ENCODE measurements at places on chromosomes 2 and 18.

DNA sequence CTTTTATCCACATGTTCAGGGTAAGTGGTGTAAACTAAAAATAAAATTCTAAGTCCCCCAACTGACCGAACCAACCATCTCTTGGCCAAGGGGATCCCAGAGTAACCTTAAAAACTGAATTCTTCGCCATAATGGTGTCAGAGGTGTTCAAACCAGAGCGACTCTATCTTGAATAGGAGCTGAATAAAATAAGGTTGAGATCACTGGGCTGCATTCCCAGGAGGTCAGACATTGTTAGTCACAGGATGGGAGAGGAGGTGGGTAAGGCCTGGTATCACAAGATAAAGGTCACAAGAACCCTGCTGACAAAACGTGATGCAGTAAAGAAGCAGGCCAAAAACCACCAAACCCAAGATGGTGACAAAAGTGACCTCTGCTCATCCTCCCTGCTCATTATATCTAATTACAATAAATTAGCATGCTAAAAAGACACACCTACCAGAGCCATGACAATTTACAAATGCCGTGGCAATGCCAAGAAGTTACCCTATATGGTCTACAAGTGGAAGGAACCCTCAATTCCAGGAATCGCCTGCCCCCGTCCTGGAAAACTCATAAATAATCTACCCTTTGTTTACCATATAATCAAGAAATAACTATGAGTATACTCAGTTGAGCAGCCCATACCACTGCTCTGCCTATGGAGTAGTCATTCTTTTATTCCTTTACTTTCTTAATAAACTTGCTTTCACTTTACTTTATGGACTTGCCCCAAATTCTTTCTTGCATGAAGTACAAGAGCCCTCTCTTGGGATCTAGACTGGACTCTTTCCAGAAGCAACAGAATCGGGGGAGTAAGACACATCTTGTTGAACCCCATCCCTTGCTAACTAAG is 302.4 kb downstream of the STK39 start:
- no peak for DNase-seq

DNA sequence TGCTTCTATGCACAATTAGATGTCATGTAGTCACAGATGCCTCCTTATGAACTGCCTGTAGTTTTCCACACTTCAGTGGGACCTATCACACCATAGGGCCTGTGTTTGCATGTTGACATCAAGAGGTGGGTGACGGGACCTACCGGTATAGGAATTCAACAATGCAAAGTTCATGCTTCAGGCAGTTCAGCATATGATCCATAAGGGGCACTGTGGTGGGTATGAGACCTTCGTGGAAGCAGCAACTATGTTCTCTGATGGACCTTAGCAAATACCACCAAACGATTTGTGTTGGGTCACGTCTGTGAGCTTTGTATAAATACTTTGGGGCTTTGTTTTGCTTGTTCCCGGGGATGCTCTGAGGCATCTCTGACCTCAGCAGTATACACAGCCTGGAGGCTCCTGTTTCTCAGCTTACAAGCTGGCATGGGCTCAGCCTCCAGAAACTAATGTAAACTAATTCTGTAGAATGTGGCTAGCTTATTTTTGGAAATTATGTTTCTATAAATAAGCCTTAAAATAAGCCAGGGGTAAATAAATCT is 111.6 kb downstream of the DTNA start:
- DNase-seq, result no peak

DNA sequence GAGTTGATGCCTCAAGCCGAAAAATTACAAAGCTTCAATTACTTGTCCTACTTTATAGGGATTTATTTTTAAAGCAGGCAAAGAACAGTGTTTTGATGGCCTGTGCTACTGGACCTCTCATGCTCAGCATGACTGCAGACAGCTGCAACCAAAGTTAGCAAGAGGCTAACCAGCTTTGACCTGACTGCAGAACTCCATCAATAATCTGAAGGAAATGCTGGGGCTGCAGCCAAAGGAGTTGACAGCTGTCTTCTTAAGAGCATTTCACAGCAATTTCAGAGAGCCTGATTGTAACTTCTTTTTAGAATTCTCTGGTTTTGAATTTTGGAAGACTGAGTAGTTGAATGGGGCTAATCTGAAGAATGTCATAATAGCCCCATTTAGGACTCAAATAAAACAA is 46.5 kb upstream of the SESTD1 start:
- no peak for DNase-seq

DNA sequence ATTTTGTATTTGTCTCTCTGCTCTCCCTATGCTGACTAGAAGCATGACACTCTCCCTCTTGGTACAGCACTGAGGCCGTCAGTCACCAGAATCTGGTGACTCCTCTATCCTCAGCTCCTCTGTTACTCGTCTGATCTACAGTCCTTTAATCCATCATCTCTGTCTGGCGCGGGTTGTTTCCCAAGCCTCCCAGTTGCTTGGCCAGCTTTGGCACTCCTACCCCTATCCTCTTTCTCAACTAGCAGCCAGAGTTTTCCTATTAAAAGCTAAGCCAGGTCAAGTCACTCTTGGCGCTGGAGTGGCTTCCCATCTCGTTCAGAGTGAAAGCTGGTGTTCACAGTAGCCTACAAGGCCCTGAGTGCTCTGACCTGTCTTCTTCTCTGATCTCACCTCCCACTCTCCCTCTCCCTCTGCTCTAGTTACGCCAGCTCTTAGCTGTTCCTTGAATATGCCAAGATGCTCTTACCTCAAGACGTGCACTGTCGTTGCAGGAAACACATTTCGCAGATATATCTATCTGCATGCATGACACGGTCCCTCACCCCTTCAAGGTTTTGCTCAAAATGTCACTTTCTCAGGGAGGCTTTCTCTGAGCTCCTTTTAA is 41.8 kb upstream of the PSME4 start:
- no peak for DNase-seq

DNA sequence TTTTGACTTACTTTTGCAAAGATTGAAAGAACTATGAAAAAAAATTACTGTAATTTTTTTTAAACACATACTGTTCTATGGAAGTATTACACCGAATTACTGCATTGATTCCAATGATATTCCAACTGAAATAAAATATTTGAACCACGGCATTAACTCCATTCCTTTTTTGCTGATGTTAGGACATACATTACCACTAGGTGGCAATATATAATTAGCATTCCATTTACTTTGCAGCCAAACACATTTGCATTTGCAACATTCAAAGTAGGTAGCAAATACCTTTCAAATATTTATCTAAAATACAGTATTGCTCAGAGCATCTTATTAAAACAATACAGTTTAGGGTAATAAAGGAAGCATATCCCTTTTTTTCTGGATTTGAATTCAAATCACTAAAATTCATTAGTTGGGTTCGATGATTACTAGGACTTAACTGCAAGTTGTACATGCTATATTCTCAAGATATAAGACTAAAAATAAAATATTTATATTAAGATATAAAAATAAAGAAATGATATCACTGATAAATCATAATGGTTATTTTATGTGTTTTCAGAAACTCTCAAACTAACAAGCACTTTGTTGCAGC is 31.3 kb downstream of the LANCL1 start:
- no peak for DNase-seq

- no peak for DNase-seq
Measured at GRCh38 chr2:39593439-39594393, 72.0 kb upstream of the TMEM178A start.

DNA sequence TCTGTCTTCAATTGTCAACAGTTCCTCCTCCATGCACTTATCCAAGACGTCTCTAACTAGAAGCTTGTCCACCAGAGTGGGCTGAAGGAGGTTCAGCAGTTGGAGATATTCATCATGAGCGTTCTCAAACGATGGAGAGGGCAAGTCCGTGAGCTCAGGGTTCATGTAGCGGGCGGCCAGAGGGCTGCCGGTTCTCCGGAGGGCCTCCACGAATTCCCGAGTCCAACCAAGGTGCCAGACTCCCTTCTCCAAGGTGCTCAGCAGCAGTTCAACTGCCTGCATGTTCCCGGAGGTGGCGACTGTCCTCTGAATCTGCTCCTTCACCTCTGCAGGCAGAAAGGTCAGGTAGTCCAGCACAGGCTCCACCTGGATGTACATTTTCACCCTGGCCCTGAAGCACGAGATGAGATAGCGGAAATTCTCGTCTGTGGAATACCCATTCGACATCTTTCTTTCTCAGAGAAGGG is 590 bp downstream of the IFIH1 start:
- no peak for DNase-seq

DNA sequence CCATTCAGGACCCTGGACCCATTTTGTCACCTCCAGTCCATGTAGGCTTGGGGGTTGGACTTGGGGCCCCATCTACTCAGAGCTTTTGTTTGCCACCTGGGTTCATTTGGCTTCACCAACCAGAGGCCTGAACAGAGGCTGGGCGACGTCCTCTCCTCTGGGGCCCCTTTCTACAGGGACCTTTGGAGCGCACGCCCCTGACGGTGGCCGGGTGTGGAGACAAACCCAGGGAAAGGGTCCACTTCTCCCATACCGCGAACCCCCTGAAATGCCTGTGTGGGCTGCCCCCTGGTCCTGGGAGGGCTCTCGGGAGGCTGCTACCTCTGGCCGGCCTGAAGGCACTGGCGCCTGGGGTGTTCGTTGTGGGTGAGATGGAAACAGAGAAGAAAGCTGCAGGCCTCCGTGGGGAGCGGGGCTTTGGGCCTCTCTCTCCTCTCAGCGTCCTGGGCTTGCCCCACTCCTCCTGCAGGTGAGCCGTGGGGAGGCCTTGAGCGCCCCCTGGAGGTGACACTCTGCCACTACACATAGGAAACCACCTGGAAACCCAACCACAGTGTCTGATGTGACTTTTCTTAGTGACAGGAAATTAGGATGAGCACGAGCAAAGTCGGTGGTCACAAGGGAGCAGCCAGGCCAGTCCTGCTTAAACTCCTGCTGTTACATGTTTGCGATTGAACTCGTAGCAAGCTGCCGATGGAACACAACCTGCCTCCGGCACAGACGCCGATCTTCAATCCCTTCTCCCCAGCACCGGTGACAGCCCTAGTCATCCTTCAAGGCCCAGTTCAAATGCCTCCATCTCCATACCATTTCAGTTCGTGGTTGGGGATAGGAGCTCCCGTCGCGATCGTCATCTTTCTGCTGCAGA is 12.0 kb upstream of the NTSR2 start:
- no peak for DNase-seq

GRCh38 chr2:136783856-136784255 is 18.5 kb downstream of the THSD7B start:
- DNase-seq, result no peak

DNA sequence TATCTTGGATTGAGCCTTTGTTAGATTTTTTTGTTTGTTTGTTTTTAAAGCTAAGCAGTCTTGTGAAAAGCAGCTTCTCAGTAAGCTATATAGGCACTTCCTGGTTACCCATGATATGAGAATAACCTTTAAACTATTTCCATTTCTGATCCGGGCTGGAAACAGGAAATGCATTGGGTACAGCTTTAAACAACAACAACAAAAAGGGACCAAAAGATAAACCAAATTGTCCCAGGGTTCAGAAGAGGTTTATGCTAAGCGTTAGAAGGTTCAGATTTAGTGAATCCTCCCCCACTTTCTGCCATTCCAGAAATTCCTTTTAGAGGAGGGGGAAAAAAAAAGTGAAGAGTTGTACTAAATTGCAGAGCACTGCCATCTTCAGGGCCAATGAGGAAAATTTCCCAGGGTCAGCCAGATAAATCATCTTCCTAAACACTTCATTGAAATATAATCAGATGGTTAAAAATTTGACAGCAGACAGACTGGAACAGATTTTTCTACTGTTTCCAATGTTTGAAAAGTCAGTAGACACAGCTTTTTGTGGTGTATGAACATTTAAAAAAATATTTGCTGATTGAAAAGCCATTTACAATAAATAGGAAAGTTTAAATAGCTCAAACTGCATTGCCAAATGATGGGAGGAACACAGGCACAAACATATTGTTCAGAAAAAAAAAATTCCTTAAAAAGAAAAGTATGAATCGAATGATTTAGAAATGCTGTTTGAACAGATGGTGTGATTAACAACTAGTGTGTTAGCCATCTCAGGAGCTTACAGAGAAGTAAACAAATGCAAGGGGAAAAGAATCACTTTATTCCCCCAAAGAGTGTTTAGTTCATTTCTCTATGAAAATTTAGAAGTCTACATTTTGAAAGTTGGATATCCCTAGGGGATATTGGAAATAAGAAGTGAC is 189.9 kb upstream of the TANK start:
- DNase-seq, result no peak

DNA sequence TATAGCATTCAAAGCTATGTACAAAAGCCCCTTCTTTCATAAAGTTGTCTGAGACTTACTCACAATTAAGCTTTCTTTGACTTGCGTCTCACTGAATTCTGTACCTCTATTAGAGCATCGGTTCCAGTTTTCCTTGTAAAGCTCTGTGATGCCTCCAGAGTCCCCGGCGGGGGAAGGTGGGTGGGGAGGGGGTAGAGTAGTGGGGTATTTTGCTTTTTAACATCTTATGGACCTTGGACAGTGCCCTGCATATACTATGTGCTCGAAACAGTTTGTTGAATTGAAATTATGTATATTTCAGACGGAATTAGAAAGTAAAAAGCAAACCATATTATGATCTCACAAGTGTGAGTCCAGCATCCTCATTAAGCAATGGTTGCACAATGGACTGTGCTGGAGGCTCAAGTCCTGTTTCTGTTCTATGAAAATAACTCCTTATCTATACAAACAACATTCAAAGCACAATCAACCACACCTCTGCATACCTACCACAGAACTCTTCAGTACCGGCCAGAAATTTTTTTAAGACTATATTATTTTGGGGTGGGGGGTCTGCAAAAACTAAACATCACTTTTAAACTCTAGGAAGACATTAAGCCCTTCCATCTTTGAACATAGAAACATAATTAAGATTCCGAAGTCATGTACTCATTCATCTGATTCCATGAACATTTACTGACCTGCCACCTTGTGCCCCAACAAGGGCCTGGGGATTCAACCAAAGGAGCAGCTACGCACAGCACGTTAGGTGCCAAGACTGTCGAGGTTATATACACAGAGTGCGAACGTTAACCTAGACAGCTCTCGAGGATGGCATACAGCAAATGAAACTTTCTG is 908 bp downstream of the STAT1 start:
- DNase-seq, result no peak

GRCh38 chr2:200336980-200337615 is 30.6 kb downstream of the SPATS2L start:
- DNase-seq, result no peak

- no peak for DNase-seq
Measured at GRCh38 chr2:67412424-67412823, 15.3 kb downstream of the ETAA1 start.

DNA sequence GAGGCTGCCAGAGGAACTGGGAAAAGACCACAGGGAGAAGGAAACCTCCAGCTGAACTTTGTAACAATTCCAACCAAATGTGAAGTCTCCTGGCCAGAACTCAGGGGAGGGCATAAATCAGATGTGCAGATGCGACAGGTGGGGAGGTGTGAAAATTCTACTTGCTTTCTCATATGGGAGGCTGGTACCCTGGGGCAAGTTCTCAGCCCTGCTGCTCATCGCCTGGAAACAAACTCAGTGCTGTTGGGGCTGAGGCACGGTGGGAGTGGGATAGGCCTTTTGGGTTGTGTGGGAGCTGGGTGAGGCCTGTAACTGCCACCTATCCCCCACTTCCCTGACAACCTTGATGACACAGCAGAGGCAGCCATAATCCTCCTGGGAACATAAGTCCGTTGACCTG is 179.6 kb downstream of the ASB1 start:
- no peak for DNase-seq

Measured in occipital lobe (tissue), 3 donors.